Fibroblast of pulmonary artery (primary cell): ENCODE measurements at places on chromosomes 1 and 21.

- no peak for DNase-seq
Observed at GRCh38 chr1:61391730-61392129, 309.4 kb downstream of the NFIA start.

DNA sequence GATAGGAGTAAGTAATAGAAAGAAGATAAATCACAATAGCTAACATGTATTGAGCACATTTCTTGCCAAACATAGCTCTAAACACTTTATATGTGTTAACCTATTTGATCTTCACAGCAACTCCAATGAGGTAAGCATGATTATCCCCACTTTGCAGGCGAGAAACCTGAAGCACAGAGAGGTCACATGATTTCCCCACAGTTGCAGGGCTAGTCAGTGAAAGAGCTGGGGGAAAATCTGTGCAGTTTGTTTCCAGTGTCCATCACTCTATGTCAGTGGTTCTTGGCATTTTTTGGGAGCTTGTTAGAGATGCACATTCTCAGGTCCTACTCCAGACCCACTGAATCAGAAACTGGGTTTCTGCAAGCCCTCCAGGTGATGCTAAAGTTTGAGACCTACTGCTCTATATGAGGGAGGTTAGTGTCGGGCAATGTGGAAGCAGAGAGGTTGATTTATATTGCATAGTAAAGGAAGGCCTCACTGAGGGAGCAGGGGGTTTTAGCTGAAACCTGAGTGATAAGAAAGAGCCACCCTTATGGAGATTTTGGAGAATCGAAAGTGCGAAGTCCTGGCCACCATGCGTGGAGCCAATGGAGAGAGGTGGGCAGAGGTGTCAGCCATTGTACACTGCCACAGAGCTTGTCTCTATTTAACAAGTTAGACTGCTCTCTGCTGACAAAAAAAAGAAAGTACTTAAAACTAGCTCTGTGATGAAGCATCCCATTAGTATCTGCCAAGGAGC is 20.9 kb downstream of the MCOLN3 start:
- peak; percentile 50 for DNase-seq

GRCh38 chr1:175498002-175498401 is 245.4 kb downstream of the TNR start:
- peak; percentile 62 for DNase-seq

DNA sequence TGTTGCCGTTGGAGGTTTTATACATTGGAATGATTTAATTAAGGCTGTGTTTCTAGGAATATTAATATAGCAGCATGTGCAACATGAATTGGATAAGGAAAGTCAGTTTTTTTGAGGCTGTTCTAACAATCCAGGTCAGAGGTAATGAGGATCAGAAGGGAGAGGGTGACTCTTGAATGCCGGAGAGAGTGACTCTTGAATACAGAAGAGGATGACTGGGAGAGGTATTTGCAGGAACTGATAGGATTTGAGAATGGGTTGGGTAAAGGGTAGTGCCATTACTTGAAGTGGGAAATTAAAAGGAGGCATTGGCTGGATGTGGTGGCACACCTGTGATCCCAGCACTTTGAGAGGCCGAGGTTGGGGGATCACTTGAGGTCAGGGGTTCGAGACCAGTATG is 55.6 kb upstream of the MACF1 start:
- no peak for DNase-seq

DNA sequence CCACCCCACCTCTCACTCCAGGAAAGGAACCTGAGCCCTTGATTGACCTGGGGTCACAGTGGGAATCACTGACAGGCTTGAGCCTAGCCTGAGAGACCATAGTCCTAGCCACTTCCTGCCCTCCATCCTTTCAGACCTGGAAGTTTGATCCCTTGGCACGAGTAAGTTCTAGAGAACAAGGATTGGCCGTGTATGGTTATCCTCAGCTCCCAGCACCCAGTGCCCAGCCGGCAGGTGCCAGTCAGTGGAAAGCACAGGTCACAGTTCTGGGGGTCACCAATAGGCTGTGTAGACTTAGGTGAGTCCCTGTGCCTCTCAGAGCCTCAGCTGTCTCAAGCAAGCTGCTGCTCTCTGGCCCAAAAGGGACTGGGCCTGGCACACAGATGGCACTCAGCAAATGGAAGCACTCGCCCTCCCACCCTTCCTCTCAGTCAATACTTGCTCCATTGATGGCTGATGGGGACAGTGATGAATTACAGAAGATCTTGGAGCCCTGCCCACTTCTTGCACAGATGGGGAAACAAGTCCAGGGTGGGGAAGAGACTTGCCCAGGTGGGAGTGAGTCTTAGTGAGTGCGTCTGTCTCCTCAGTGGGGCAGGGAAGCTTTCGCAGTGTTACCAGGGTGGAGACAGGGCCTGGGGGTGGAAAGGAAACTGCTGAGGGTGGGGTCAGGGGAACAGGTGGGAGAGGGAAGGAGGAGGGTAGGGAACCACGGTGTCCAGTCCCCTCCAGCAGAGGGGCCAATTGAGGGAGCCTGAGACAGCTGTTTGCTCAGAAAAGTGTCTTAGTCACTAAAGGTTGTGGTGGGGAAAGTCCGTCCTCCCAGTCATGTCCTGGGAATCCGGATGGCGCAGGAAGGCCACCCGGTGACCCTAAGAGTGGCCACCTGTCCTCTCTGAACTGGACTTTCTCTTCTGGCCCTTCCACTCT is 2.6 kb upstream of the KCNQ4 start:
- DNase-seq = no peak

DNA sequence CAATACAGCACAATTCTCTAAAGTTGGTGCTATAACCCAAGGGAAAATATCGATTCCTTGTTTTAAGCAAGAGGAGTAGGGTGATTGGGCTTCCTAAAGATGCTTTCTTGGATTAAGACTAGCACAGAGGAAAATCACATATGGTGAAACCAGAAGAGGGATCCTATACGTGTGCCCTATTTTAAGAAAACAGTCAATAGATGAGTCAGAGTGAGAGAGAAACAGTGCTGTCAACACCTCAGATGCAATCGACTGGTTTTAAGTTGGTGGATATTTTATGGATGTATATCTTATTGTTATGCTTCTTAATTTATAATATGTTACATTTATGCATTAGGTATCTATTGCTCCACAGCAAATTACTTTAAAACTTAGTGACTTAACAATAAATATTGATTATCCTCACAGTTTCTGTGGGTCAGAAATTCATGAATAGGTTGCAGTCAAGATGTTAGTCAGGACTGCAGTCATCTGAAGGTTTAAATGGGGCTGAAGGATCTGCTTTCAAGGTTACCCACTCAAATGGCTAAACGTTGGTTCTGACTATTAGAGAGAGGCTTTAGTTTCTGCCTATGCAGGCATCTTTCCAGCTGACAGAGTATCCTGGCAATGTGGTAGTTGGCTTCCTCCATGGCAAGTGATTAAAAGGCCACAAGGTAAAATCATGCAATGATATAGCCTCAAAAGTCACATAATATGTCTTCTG is 61.6 kb upstream of the DEPDC1 start:
- no peak for DNase-seq

GRCh38 chr1:30727824-30728223 is 4.4 kb upstream of the MATN1 start:
- DNase-seq = peak; percentile 63

DNA sequence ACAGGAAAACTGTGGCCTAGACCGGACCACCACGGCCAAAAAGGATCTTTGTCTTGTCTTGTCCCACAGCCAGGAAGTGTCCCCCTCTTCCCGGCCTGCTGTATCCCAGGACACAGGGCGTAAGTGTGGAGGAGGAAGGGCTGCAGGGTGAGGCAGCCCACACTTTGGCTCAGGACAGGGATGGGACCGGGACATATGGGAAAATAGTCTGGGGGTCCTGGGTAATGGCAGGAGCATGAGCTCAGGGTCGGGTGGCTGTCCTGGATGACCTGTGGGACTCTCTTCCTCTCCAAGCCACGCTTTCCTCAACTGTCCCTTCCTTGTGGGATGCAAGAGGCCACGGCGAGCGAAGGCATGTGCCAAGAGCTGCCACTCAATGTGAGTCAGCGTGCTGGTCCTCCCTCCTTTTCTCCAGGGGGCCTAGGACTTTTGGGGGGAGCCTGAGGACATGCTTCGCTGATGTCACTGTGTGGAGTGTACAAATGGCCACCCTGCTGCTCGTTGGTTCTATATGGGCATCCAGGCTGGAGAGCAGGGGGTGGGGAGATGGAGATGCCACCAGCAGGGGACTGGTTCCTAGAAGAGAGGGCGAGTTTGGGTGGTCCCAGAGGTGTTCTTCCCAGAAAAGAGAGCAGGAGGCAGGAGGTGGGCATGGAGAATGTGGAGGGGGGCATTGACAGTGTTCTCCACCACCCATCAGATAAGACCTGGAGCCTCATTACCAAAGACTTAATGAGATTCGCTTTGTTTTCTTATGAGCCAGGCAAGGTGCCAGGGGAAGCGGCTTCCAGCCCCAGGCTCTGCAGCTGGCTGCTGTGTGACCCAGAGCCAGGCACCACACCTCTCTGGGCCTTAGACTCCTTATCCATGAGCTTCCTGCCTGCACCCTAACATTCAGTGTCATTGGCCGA is 11.5 kb upstream of the PADI1 start:
- no peak for DNase-seq

GRCh38 chr1:174204697-174205308 is 45.5 kb downstream of the RABGAP1L start:
- DNase-seq = no peak

- DNase-seq = peak; percentile 87
Observed at GRCh38 chr1:234610061-234610665, at the start of gene IRF2BP2. Gene IRF2BP2 (minus strand): TSS chr1:234610178. CDS start chr1:234609494, 684 bp downstream.

GRCh38 chr1:54331091-54331772 is 75.0 kb downstream of the SSBP3 start:
- DNase-seq = no peak
